ENCODE measurements at places on chromosomes 5 and 9. TPM values are rescaled to one million over a fixed set of nuclear protein-coding genes. Genes with fewer than 3 reads are reported as not detected.

DNA sequence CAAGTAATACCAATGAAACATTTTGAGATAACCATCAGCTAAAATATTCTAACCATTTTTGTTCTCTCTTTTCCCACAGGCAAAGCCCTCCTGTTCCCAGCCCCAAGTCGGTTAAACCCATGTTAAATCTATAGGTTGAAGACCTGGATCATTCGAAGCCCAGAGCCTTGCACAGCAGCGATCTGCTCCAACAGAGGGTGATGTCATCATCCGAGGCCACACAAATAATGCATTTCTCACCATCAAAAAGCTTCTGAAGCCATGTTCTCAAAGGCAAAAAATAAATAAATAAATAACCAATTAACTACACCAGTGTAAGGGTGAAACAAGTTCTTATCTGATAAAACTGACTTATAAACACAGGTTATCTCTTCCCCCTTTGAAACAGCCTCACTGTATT lies 169.2 kb downstream of the ENTREP1 start:
- DNase-seq, result no peak

DNA sequence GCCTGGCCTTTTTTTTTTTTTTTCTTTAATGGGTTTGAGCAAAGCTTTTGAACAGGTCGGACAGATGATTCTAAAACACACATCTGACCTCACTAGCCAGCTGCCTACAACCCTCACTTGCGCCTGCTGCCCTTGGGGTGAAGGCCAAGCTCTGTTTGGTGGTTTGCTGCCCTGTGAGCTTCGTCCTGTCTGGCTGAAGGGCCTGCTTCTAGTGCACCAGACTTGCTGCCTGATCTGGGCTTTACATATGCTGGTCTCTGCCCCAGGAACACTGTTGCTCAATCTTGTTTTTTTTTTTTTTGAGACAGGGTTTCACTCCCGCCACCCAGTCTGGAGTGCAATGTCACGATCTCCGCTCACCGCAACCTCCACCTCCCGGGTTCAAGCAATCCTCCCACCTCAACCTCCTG lies 16.4 kb upstream of the DOLPP1 start:
- no peak for DNase-seq

DNA sequence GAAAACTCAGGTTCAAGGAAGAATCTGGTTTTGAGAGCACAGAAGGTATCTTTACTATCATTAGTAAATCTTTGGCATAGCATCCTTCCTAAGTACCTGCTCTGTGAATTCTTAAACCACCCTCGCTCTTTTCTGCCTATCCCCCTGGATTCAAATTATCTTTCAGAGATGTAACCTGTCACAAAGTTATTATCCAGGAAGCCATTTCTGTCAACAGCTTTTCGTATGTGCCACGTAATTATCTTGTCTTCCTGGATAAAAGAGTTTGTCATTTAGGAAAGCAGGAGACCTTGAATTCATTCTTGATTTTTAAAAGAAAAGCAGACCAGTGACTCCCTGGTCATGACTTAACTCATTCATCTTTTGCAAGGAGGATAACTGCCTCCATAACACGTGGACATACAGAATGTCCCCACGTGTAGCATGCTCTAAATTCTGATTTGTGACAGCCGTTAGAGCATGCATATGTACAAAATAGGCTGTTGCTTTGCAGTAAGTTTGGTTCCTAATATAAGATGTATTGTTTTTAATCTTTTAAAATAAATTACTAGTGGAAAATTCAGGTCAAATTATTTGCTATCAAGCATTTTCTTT lies 189.0 kb downstream of the TRIO start:
- no peak for DNase-seq

GRCh38 chr9:88646539-88647300 lies 111.7 kb downstream of the NXNL2 start:
- DNase-seq, result no peak

DNA sequence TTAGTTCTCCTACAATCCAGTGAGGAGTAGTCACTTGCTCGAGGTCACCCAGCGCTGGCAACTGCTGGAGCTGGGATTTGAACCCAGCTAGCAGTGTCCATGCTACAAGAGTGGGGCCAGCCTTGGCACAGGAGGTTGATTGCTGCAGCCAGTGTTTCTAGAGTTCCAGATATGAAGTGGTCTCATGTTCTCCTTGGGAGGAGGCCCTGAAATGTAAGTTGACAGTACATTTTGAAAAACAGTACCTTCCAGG lies 802 bp downstream of the CCDC107 start:
- no peak for DNase-seq

- no peak for DNase-seq
Measured at GRCh38 chr5:58450018-58450417, 9.9 kb downstream of the PLK2 start.

DNA sequence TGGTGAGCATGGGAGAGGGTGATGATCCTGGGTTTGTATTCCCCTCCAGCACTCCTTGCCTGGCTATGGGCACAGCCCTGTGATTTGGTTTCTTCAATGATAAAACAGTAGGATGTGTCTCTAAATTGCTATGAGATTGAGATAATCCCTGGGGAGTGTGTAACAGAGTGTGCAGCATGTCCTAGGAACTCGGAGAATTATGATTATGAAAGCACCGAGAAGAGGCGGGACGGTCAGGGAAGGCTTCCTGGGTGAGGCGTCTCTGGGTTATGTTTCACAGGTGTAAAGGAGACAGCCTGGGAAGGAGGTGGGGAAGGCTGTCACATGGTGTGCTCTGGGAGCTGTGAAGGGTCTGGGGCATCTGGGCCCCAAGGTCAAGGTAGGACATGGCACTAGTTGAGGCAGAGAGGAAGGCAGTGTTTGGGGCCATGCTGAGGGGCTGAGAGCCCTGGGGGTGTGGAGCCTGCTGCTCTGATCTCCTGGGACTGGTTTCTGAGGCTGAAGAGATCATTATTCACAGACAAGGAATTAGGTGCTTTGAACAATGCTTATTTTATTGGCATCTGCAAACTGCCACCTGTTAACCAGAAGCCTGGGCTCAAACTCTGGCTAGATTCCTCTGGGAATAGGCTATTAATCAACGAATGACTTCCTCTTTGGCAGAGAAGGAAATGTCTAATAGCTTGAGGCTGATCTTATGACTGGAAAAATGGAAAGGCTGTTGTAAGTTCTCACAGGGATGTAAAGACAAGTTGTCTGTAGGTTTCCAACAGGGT lies 73.8 kb upstream of the IL12B start:
- DNase-seq, result no peak

DNA sequence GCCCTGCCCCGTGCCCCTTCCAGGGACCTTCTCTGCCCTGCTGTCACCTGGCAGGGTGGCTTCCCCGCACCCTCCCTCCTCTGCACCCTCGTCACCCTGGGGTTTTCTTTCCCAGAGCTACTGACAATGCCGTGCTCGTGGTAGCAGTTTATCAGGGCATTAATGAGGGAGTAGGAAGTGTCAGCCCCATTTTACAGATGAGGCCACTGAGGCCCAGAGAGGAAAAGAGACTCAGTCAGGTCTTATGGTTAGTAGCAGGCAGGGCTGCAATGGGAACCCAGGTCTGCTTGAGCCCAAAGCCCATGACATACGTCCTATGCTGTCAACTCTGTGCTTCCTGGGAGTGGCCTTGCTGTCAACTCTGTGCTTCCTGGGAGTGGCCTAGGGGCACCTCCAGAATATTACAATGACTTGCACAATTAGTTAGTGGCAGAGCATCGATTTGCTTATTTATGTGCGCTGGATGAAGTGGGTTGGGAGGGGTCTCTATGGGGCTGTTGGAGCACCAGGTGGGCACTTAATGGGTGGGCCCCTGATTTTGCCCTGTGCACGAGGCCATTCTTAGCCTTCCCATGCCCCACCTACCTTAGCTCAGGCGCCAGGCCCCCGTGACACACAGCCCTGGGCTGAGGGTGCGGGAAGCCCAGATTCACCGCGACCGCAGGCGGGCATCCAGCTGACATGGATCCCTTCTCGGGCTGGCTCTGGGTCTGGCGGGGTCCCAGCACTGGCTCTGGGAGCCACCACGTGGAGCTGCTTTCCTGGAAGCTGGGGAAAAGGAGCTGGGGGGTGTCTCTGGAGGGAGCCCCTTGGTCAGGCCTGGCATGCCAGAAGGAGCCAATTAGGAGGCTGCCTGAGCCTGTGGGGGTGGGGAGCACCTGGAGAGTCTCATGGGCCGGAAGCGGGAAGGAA lies 82.0 kb upstream of the ORM1 start:
- DNase-seq, result no peak

- DNase-seq, result no peak
Measured at GRCh38 chr9:89477384-89477783, 20.5 kb downstream of the SEMA4D start.

DNA sequence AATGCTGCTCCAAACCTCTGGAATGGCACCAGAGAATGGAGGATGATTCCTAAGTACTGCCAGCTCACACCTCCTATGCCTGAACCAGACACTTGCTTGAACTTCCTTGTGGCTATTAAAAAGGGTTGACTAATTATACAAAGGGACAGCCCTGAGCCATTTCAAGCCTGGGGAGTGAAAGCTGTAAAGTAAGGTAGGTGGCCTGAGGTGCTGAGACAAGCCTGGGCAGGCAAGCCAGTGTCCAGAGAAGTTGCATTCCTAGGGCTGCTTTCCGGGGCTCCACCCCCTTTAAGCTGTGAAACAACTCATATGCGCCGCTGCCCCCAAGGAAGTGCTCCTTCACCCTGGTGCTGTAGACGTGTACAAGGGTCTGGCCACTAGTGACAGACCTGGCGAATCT lies 79.9 kb upstream of the SLC1A3 start:
- no peak for DNase-seq

DNA sequence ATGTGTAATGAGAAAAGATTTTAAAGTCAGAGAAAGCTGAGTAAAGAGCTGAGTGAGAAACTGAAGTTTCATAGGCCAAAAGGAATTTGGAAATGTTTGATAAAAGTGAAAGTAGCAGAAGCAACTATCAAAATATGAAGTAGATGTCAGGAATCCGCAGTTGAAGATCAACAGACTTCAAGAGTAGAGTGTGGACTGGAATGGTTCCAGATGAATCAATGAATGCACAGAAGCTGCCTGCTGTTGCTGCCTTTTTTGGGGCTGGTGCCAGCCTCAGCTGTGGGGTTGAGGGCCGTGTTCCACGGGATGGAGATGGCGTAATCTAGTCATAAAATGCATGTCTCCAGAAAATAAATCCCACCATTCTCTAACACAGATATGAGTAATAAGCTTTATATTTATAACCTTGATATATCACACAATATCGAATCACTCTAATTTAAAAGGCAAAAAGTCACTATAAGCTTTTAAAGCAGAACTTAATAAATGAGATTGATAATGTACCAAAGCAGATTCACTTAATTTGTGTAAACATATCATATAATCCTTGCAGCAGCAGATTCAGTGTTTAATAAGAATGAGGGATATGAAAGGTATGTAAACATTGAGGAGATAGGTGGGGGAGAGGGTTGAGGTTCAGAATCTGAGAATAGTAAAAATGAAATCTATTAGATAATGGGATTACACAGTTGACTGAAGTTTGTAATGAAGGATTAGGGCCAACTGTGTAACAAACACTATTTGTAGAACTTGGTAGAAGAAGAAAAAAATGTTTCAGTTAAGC lies 652.3 kb upstream of the FTMT start:
- DNase-seq, result no peak

- no peak for DNase-seq
Measured at GRCh38 chr9:94144394-94144793, 60.1 kb downstream of the PTPDC1 start.

GRCh38 chr9:87435189-87435880 lies 62.3 kb upstream of the DAPK1 start:
- no peak for DNase-seq

DNA sequence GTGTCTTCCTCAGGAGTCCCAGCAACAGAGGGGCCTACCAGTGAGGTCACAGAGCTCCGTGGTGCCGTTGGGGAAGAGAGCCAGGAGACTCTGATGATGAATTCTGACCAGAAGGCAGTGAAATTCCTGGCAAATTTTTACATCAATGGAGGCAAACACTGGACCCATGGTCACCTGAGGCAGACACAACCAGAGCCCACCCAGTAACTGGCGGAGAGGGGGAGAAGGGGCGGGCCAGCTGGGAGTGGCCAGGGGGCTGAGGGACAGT lies at the start of gene STPG3:
Gene STPG3, plus strand, starts transcription at position 93 of the 268 bp plus-strand sequence. Its CDS starts 1 bp downstream, at position 94.
- no peak for DNase-seq

DNA sequence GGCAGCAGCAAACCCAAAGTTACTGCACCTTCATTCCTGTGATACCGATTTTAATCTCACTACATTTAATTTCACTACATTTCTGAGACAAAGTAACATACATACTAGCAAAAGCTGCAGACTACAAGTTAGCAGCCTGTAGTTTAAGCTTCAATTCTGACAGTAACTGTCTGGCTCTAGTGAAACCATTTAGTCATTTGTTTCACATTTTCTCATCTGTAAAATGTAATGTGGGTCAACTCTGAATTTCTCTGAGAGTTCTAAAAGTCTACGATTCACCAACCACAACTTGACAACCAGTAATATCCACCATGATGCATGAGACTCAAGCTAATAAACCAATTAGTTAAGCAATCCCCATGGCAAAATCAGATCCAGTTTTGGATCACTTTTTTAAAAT lies 408.9 kb downstream of the PDE4D start:
- no peak for DNase-seq

GRCh38 chr5:88718736-88719135 lies 164.2 kb downstream of the MEF2C start:
- DNase-seq, result no peak

TSLP gene
- total RNA-seq, result 1.1 TPM

SAXO1 gene
- not detected for total RNA-seq

TAS2R1 gene
- total RNA-seq, result not detected

SMIM33 gene
- total RNA-seq, result not detected

Data from omental fat pad (tissue), 4 donors.